ENCODE measurements at places on chromosomes 6 and 20.

- DNase-seq = peak; percentile 90
These were observed 73.4 kb downstream of the PRDM1 start for GRCh38 chr6:106159531-106159940.

DNA sequence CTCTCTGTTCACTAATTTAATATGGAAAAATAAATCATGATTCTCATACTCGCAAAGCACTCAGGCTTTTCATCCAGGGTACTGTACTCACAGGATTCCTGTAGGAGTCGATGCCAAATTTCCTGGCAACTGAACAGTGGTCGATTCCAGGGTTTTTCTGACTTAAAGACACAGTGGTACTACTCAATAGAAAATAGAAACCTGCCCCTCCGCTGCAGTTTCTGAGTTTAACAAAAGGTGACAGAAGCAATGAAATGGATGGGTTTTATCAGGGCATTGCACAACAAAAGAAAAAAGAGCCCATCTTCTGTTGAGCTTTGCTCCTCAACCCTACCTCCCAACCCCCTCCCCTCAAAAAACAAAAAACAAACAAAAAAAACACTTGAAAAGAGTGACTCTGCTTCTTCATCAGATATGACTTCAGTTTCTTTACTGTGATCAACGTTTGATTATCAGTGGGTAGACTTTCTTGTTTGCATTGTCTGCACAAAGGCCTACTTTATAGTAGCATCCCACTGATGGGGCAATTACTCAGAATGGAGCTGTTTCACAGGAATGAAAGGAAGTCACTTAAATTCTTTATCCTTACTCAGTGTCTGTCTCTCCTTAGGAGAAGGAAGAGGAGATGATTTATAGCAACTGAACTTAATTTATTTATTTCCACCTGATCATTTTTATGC lies 96.2 kb upstream of the FOXO3 start:
- no peak for DNase-seq

- DNase-seq = no peak
These were observed 6.0 kb downstream of the CLPSL1 start for GRCh38 chr6:35786810-35787209.

DNA sequence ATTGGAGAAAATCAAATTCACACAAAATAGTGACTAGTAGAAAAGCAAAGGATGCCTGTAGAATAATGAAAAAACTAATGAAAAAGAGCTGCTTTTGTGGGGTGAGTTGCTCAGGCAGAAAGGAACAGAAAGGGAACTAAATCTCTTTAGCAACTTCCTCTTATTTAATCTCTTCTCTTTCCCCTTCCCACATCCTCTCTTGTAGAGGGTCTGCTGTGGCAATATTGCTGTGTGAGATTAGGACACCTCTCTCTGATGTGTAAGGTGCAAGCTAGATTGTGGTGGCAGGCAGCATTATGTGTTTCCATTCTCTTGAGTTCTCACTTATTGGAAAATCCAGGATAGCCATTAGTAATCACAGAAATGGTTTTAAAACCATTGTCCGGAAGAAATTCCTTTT lies 49.7 kb downstream of the SYNE1 start:
- no peak for DNase-seq

GRCh38 chr6:166724576-166724975 lies 97.5 kb upstream of the RPS6KA2 start:
- DNase-seq = no peak

DNA sequence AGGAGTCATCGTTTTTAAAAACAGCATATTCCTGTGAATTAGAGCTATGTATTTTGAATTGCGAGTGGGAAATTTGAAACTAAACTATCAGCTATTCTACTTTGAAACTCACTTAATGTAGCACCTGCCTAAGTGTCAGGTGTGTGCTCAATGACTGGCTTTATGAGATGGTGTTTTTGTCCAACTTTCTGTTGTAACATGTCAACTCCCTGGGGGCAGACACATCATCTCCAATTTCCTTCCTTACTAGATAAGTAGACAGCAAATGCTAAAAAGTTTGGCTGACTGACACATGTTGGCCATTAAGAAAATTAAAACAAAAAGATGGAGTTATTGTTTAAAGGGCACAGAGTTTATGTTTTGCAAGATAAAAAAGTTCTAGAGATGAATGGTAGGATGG lies 226.9 kb downstream of the TFAP2B start:
- DNase-seq = no peak

DNA sequence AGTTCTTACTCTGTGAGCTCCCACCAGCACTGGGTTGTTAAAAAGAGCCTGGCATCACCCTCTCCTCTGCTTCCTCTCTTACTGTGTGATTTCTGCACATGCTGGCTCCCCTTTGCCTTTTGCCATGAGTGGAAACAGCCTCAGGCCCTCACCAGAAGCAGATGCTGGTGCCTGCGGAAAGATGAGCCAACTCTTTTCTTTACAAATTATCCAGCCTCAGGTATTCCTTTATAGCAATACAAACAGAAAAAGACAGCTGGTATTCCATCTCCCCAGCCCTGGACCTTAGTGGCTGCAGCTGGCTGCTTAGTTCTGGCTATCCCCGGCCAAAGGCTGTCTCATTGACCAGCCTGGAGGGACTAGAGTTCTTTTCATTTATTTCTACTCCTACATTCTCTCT lies 129.1 kb downstream of the IMPG1 start:
- DNase-seq = no peak

GRCh38 chr20:20888266-20888656 lies 175.8 kb upstream of the RALGAPA2 start:
- DNase-seq = no peak
